Nephron progenitor cell (in vitro differentiated cells): ENCODE measurements at places on chromosomes 3 and 15.

DNA sequence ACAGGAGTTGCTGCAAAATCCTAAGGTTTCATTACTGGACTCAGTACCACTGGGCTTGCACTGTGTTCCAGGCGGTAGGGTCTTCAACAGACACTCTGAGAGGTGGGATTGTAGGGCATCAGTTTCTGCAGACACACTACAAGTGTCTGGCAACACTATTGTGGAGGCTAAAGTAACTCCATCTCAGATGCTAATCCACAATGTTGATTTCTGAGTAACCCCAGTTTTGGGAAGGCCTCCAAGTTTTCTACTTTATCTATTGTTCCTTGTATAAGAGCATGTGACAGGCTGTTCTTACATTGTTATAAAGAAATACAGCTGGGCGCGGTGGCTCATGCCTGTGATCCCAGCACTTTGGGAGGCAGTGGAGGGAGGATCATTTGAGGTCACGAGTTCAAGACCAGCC is 2.5 kb upstream of the ABHD5 start:
- H3K4me1 ChIP-seq = peaks cover 35% of the 10 kb centered on the region
- no peak overlapping the region for H3K4me3 ChIP-seq
- DNase-seq = no peak
- peaks cover 19% of the 10 kb centered on the region for H3K27me3 ChIP-seq
- H3K36me3 ChIP-seq = peaks cover 13% of the 10 kb centered on the region

DNA sequence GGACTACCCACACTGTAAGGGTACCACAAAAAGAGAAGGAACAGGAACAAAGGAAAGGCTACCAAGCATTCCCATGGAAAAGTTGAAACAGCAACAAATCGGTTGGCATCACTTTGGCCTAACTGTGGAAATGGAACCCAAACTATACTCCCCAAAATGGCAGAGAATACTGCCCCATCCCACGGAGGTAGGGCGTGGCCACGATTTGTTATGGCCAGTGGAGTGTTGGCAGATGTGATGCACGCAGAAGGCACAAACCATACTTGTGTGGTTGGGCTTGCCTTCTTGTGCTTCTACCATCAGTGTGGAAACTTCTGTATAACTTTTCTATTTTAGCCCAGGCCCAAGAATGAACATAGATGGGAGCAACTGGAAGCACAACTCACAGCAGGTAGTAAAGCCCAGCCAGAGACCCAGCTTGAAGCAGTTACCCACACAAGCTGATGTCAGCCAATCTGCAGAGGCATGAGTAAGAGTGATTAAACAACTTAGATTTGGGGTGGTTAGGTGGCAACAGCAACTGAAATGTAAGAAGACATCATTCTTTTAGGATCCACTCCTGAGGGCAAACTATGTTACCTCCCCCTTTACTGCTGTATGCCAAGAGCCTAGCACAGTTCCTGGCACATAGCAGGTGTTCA is 64.1 kb downstream of the BTD start:
- H3K4me1 ChIP-seq = no peaks in the 10 kb centered on the region
- no peaks in the 10 kb centered on the region for H3K27me3 ChIP-seq
- DNase-seq = no peak

DNA sequence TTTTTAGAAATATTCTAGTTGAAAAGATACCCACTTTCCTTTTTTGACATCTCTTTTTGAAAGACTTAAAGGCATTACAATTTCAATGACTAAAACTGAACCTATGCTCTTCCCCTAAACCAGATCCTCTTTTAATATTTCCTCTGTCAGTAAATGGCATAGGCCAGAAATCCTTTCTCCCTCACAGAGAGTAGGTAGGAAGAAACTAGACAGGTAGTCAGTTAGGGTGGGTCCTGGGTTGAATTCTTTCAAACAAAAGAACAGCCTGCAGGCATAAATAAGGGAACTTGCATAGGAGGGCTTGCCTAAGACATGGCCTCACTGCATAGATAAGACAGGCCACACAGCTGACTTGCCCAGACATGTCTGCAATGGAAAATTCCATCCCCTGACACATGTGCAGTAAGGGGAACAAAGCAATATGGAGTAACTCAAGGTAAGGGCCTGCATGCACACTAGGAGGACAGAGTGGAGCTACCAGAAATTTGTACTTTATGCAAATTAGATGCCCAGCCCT is 23.1 kb downstream of the PLSCR5 start:
- H3K27me3 ChIP-seq = no peaks in the 10 kb centered on the region
- DNase-seq = no peak
- H3K36me3 ChIP-seq = peaks cover 6% of the 10 kb centered on the region

GRCh38 chr15:59189241-59189640 is 17.4 kb upstream of the LDHAL6B start:
- peaks cover 84% of the 10 kb centered on the region for H3K36me3 ChIP-seq
- no peak for DNase-seq
- peaks cover 8% of the 10 kb centered on the region for H3K4me1 ChIP-seq
- no peak overlapping the region for H3K27ac ChIP-seq
- H3K4me3 ChIP-seq = no peak overlapping the region

DNA sequence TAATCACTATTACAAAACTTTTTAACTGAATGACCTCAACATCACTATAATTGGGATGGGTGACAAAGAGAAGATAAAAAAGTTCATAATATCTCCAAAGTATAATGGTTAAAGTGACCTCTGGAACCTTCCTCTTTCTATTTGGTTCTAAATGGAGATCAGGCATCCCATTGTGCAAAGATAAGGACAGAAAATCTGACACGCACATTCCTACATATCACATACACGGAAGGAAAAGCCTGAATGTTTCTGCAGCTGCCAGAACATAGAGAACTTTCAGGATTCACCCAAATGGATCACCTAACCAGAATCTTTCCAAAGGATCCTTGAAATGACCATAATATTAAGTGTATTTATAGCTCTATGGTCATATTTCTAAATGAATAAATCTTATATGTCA is 128.2 kb downstream of the TFDP2 start:
- peaks cover 7% of the 10 kb centered on the region for H3K4me1 ChIP-seq
- no peak overlapping the region for H3K27ac ChIP-seq
- peaks cover 76% of the 10 kb centered on the region for H3K36me3 ChIP-seq
- no peak for DNase-seq
- no peak overlapping the region for H3K4me3 ChIP-seq
